ENCODE measurements at places on chromosomes 12 and 14. TPM values are rescaled to one million over a fixed set of nuclear protein-coding genes. Genes with fewer than 3 reads are reported as not detected.

DNA sequence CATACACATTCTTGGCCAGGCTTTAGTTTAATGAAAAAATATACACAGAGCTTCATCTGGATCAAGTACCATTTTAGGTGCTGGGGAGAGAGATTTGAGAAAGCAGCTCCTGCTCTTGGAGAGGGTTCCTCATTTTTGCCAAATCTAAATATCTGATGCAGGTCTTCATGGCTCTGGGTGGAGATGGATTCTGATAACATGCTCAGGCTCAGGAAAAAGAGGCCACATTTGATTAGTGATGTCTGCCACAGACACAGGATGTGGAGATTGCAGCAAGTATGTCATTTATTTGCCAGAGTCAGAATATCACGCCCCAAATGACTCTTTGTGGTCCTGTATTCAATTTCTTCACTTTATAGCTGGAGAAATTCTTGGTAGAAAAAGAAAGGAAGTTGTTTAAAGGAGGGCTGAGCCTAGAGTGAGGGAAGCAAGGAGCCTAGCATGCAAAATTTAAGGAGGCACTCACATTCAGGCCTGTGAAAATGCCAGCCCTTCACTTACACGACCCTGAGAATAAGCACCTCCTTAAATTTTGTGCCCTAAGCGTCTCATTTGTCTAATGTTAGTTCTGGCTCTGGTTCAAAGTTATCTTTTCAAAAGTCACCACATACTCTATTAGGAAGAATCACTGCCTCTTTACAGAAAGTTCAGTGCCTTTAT, 492.9 kb upstream of the TBX3 start:
- H3K4me3 ChIP-seq: no peak overlapping the region
- no peaks in the 10 kb centered on the region for H3K36me3 ChIP-seq
- peaks cover 2% of the 10 kb centered on the region for H3K27me3 ChIP-seq
- no peak for DNase-seq
- no peak overlapping the region for H3K27ac ChIP-seq

DNA sequence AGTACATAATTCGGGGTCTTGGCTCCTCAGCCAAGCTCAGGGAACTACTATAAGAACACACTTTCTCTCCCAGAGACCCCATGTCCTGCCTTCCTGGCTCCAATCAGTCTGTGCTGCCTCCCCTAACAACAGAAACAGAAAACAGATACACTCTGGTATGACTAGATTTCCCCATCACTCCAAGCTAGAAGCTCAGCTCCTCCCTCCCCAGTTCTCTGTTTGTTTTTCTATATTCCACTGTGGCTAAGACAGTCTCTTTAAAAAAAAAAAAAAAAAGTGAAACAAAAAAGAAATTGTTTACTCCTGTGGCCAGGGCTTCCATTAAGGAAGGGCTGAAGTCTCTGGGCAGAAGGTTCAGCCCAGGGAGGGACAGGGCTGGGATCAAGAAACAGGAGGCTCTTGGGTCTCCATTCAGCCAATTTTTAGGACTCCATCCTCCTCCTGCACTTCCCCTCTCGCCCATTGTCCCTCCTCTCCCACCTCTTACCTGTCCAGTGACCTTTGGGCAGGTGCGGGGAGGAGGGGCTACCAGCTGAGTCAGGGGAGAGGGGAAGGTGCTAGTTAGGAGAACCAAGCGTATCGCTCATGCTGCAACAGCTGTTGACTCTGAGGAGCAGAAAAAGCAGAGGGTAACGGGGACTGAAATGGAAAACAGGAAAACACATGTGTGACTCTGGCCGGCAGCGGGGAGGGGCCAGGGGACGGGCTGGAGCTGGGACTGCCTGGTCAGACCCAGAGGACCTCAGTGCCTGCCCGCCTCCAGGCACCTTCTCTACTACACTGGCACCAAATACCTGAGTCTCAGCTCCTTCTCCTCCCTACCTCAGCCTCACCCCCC, 4.1 kb upstream of the SLC7A7 start:
- no peak for DNase-seq
- no peak overlapping the region for H3K27ac ChIP-seq
- H3K4me1 ChIP-seq: peaks cover 27% of the 10 kb centered on the region
- H3K27me3 ChIP-seq: peaks cover 13% of the 10 kb centered on the region

NOVA1 gene
- not detected for polyA plus RNA-seq

- H3K36me3 ChIP-seq: no peaks in the 10 kb centered on the region
- peaks cover 43% of the 10 kb centered on the region for H3K27me3 ChIP-seq
- DNase-seq: no peak
- H3K27ac ChIP-seq: no peak overlapping the region
- H3K4me3 ChIP-seq: no peak overlapping the region
- no peaks in the 10 kb centered on the region for H3K4me1 ChIP-seq
Measured at GRCh38 chr12:109835827-109836226, 2.6 kb upstream of the TRPV4 start.

- no peak for DNase-seq
- H3K4me3 ChIP-seq: no peak overlapping the region
- H3K4me1 ChIP-seq: no peaks in the 10 kb centered on the region
- no peak overlapping the region for H3K27ac ChIP-seq
- no peaks in the 10 kb centered on the region for H3K27me3 ChIP-seq
- H3K36me3 ChIP-seq: no peaks in the 10 kb centered on the region
Measured at GRCh38 chr14:94462219-94462551, 9.6 kb upstream of the SERPINA11 start.

DNA sequence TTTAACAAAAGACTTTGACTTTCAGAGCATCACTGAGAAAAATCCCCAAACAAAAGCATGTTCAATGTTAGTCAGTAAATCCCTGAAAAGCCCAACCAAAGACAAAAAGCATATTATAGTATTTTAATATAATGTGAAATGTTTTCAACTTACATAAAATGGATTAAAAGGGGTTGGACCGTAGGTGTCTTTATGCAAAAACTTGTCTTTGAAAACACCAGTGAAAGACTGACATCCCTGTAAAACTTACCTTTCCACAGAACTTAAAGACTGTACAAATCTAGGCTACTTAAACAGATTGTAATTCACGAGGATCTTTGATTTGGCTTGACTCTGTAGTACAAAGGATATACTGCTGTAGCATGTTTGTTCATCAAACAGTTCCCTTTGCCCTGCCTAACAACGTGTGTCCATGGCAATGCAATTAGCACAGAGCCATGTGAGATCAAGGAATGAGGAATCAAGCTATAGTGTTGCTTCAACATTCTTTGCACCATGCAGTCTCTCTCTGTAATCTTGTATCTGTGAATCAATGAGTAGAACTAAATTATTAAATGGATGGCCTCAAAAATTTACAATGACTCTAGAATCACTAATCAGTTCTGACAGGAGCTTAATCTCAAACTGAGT, 138.5 kb upstream of the SYT1 start:
- no peak overlapping the region for H3K27ac ChIP-seq
- no peaks in the 10 kb centered on the region for H3K4me1 ChIP-seq
- no peak for DNase-seq
- H3K4me3 ChIP-seq: no peak overlapping the region
- H3K27me3 ChIP-seq: no peaks in the 10 kb centered on the region

DNA sequence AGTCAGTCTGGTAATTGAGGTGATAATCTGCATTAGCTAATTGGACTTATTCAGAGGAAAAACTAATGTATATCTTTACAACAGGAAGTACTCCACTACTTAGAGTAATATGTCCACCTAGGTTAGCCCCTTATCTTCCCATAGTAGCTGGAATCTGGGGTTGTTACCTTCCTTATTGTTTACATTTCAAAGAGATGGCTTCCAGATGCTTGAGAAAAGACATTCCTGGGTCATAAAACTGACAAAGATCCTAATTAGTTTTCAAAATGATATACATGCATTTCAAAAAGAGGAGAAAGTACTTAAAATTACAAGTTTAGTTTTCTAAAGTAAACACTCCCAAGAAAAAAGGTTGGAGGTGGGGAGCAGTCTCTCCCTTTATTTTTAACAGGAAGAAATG, 78.1 kb downstream of the RPL10L start:
- no peaks in the 10 kb centered on the region for H3K27me3 ChIP-seq
- H3K4me3 ChIP-seq: no peak overlapping the region
- no peak overlapping the region for H3K27ac ChIP-seq

GRCh38 chr14:50340045-50340444, 27.9 kb downstream of the DMAC2L start:
- no peak overlapping the region for H3K27ac ChIP-seq
- no peak overlapping the region for H3K4me3 ChIP-seq
- DNase-seq: no peak
- H3K36me3 ChIP-seq: peaks cover 4% of the 10 kb centered on the region
- H3K27me3 ChIP-seq: no peaks in the 10 kb centered on the region

KERA gene
- not detected for polyA plus RNA-seq

DNA sequence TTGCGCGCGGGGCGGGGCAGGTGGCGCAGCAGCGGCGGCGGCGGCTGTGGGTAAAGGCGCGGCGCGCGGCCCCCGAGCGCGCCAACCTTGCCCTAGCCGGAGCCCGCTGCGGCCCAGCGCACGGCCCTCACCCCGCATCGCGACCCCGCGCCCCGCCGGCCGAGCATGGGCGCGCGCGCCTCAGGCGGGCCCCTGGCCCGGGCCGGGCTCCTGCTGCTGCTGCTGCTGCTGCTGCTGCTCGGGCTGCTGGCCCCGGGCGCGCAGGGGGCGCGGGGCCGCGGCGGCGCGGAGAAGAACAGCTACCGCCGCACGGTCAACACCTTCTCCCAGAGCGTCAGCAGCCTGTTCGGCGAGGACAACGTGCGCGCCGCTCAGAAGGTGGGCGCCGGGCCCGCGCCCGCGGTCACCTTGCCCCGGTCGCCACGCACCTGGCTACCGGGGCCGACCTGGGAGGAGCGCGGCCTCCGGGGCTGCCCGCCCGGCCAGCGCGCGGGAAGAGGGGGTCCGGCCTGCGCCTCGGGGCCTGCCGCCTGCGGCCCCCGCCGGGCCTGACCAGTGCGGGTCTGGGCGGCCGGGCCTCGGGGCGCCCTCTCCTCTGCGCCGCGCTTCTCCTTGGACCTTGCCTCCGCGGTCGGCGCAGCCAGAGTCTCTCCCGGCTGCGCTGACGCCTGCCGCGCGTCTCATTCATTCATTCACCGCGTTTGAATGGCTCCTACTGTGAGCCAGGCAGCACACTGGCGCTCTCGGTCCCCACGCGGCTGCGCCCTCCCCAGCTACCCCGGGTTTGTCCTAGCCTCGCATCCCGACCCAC, at the start of gene BRI3BP:
BRI3BP (plus strand) TSS at position 20 of the 811 bp plus-strand sequence; CDS start at position 166, 146 bp downstream.
- peak within 1 kb of the TSS; percentile 83 for H3K4me3 ChIP-seq
- H3K27me3 ChIP-seq: no peaks in the 10 kb centered on the region
- peak within 1 kb of the TSS; percentile 82 for H3K27ac ChIP-seq
- peaks cover 10% of the 10 kb centered on the region for H3K36me3 ChIP-seq

RFX4 gene
- polyA plus RNA-seq: not detected

KRT77 gene
- polyA plus RNA-seq: not detected

FIGNL2 gene
- polyA plus RNA-seq: not detected

- no peaks in the 10 kb centered on the region for H3K4me1 ChIP-seq
- H3K4me3 ChIP-seq: no peak overlapping the region
- no peaks in the 10 kb centered on the region for H3K36me3 ChIP-seq
- no peaks in the 10 kb centered on the region for H3K27me3 ChIP-seq
Measured at GRCh38 chr12:20345866-20346265, 22.5 kb upstream of the PDE3A start.

STXBP6 gene
- 0.53 TPM for polyA plus RNA-seq

FOXA1 gene
- polyA plus RNA-seq: 1.4 TPM

GRCh38 chr14:36975834-36976233, 196.6 kb downstream of the SLC25A21 start:
- no peaks in the 10 kb centered on the region for H3K36me3 ChIP-seq
- peak overlapping the region; percentile 88 for H3K27ac ChIP-seq
- no peak overlapping the region for H3K4me3 ChIP-seq
- no peaks in the 10 kb centered on the region for H3K4me1 ChIP-seq

SART3 gene
- 52.6 TPM for polyA plus RNA-seq

DNA sequence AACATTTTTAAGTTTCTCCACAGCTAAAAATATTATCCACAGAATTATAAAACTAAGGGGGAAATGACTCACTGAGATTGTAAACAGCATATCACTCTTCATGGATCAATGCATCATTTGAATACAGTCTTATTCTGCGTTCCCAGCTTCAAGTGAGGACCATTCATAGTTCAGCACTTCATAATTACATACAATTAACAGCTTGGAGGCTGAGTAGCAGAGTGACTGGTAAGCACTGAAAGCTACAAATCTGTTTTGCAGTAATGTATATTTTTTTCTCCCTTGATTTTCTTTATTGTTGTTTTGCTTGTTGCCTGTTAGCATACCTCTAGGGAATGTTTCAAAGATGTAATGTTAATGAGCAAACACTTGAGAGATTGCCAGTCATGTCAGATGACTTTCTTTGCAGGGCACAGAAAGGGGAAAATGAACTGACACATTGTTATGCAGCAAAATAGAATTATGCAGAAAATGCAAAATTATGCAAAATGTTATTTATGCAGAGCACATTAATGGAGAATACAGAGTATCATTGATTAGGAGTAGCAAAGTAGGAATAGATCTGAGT, 138.6 kb downstream of the RPS29 start:
- H3K4me1 ChIP-seq: no peaks in the 10 kb centered on the region
- H3K36me3 ChIP-seq: no peaks in the 10 kb centered on the region
- no peak overlapping the region for H3K27ac ChIP-seq
- DNase-seq: no peak
- H3K4me3 ChIP-seq: no peak overlapping the region

- no peak overlapping the region for H3K27ac ChIP-seq
- no peaks in the 10 kb centered on the region for H3K4me1 ChIP-seq
- no peak overlapping the region for H3K4me3 ChIP-seq
- DNase-seq: no peak
- H3K27me3 ChIP-seq: no peaks in the 10 kb centered on the region
- no peaks in the 10 kb centered on the region for H3K36me3 ChIP-seq
Measured at GRCh38 chr14:89128311-89129026, 288.6 kb downstream of the FOXN3 start.

OSBPL8 gene
- polyA plus RNA-seq: 25.6 TPM

DNA sequence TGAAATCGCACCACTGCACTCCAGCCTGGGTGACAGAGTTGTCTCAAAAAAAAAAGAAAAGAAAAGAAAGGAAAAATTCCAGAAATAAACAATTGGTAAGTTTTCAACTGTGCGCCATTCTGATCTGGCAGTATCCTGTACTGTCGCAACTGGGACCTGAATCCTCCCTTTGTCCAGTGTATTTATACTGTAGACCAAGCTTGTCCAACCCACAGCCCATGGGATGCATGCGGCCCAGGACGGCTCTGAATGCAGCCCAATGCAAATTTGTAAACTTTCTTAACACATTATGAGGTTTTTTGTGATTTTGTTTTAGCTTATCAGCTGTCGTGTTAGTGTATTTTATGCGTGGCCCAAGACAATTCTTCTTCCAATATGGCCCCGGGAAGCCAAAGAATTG, 84.7 kb downstream of the TMCC3 start:
- DNase-seq: no peak
- H3K4me1 ChIP-seq: no peaks in the 10 kb centered on the region
- no peak overlapping the region for H3K4me3 ChIP-seq
- peaks cover 48% of the 10 kb centered on the region for H3K27me3 ChIP-seq
- H3K27ac ChIP-seq: no peak overlapping the region

NEUROD4 gene
- polyA plus RNA-seq: not detected

GLIPR1L2 gene
- not detected for polyA plus RNA-seq
